ENCODE measurements at places on chromosomes 4 and X.
A peak's percentile ranks its signal among the peaks of the same experiment; 100 is the strongest.

DNA sequence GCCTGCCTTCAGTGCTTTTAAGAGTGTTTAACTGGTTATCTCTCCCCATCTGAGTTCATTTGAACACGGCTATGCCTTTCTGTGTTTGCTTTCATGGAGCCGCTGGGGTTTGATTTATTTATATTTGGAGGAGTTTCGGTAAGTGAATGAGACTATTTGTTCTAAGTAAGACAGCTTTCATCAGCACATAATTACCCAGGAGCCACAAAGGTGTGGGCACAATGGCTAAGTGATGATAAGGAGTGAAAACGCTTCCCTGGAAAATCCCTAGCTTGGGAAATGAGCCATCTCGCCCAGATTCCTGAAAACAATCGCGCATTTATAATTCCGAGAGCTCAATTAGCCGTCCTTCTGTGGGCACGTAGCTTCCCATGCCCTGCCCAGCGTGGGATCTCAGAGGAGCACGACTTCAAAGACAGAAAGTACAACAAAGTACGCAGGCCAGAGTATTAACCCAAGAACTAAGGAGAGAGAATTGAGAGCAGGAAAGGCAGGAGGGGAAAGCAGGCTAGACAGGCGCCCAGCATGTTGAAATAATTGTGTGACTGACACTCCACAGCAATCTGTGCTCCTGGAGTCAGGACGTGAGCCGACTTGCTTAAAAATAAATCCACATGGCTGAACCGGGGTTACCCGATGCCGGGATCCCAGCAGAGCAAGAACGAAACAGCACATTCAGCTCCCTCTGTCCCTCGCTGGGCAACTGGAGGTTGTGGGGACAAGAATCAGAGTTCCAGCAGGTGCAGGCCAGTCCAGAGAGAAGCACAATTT is 99.0 kb downstream of the DHRSX start:
- DNase-seq: peak; percentile 94

DNA sequence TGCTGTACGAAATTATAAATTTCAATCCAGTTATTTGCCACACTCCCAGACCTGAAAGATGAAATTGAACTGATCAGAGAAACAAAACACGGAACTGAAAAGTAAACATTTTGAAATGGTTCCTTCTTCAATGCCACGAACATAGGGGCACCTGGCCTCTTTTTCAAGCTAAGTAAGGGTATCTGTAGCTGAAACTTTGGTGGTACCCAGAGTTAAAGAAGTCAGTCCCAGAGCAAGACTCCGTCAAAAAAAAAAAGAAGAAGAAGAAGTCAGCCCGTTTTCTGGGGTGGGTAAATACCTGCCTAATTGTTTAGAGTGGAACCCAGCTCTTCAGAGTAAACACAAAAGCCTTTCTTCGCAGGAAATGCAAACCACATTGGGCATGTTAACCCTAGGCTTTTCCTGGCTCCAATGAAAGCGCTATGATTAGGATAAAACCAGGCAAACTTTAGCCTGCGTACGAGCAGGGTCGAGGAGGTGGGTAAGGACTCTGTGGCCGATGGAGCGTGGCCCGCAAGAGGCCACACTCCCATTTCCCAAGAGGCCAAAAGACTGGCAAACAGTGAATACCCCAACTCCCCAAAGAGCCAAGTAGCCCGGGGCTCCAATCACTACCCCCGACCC is 1.3 kb downstream of the ANTXR2 start:
- peak; percentile 16 for DNase-seq

- no peak for DNase-seq
Measured at GRCh38 chr4:169439244-169439643, 168.5 kb upstream of the SH3RF1 start.

DNA sequence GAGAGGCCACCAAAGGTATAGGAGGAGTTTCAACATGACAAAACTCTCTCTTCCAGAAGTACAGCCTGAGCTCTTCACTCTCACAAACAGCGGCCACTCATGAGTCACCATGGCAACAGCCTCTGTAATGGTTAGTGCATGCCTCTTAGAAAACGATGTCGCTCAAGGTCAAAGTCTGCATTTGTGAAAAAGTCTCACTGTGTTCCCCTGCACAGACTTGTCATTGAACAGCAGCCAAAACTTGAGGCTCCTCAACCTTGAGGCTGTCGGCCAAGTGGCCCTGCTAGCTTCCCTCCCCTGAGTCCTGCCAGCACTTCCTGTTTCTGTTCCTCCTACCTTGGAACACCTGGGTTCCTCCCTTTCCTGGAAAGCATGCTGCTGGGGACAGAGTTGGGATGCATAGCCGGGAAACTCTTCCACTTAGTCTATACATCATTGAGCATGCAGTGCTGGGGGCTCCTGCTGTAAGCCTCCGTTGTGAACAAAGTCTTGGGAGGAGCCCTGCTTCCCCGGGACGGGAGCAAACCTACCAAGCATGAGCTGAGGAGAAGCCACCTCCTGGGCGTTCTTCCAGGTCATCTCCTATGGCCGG is 66.6 kb downstream of the ING2 start:
- DNase-seq: peak; percentile 74

- DNase-seq: peak; percentile 34
Measured at GRCh38 chr4:39587881-39588280, 50.8 kb downstream of the SMIM14 start.

DNA sequence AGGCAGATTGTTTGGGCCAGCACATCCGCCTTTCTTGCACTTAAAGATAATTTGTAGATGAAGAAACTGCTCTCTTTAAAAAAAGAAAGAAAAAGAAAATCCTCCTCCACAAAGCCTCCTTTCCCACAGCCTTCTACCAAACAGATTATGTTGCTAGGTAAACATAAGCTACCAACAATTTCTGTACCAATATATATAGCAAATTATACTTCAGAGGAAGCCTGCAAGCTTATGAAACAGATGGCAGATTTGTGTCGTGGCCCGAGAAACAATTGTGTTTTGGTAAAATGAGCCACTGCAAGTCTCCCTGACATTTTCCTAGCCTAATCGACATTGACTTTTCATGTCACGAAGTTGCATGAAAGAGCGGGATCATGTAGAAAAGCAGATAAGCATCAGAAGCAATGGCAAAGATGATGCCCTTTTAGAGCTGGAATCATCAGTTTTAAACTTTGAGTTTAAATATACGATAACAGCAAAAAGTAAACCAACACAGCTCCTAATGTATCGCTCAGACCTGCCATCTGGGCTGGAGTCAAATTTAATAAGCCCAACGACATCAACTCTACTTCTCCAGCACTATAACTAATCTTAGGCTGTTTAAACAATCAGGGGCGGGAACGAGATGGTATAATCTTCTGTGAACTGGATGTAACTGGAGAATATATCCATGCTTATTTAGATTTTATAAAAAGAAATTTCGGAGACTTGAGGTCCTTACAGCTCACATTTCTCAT is 94.9 kb upstream of the PLAC1 start:
- DNase-seq: no peak

GRCh38 chr4:91837608-91838029 is 466.1 kb upstream of the GRID2 start:
- DNase-seq: peak; percentile 66

GRCh38 chr4:112854420-112854819 is 195.0 kb upstream of the ANK2 start:
- peak; percentile 13 for DNase-seq

DNA sequence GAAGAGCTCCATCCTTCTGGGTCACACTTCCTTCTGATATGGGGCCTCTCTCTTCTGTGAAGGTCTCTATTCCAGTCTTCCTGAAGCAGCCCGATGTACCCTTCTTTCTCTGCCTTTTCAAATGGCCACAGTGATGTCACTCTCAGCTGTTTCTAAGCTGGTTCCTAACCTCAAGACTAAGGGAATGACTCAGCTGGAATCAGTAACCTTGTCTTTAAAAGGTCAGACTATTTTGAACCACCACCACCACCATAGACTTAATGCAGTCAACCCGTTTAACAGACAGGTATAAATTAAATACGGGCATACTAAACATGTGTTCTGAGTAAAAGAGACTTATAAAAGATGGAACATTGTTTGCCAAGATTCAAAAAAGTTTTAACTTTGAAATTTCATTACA is 121.0 kb downstream of the PPA2 start:
- DNase-seq: no peak

DNA sequence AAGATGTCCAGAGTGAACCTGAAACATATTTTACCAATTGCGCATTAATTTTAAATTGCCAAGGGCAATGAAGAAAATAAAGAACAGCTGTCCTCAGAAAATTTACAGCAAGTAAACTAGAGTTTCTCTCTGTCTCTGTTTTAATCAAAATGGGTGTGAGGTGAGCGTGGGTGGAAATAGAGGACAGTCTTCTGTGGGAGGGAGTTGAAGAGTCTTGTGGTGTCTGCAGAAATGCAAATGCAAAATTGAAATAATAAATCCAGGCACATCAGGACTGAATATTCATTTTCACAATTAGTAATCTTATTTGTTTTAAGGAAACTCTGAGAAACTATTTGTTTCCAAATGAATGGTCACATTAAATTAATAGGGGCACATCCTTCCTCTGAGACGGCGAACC is 192.0 kb downstream of the ARHGAP10 start:
- no peak for DNase-seq

GRCh38 chrX:114905251-114905650 is 112.2 kb downstream of the IL13RA2 start:
- DNase-seq: peak; percentile 85

DNA sequence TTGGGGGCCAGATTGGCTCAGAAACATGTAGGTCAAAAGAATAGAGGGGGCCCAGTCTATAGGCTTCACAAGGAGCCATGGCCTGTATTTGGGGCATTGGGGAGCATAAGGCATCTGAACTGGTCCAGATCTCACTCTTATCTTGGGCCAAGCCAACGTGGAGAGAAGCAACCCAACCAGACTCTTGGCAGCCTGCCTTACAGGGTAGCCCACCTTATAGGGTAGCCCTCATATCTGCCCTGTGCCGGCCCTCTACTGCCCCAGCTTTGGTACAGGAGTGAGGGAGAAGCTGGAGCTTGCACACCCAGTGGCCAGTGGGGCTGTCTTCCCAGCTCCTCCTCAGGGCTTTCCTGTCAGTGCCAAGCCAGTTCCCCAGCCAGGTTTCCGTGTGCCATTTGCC is 142.2 kb downstream of the AMMECR1 start:
- DNase-seq: no peak

DNA sequence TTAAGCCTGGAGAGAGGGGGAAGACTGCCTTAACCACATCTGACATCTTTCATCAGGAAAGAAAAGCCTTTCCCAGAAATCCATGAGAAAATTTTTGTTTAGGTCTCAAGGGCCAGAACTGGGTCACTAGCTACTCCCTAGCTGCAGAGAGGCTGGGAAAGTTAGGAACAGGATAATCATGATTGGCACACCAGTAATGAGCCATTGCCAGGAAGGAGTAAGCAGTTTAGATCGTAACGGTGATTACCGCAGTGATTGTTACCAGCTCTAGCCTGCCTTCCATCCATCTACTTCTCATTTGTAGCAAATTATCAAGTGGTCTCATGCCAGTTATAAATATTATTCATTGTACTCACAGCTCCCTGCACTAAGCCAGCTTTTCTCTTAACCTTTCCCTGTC is 22.7 kb upstream of the STX18 start:
- no peak for DNase-seq

DNA sequence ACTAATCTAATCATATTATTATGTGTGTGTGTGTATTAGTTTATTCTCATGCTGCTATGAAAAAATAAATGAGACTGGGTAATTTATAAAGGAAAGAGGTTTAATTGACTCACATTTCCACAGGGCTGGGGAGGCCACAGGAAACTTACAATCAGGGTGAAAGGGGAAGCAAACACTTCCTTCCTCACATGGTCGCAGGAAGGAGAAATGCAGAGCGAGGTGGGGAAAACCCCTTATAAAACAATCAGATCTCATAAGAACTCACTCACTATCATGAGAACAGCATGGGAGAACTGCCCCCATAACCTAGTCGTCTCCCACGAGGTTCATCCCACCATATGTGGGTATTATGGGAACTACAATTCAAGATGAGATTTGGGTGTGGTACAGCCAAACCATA is 190.9 kb upstream of the TAPT1 start:
- no peak for DNase-seq

DNA sequence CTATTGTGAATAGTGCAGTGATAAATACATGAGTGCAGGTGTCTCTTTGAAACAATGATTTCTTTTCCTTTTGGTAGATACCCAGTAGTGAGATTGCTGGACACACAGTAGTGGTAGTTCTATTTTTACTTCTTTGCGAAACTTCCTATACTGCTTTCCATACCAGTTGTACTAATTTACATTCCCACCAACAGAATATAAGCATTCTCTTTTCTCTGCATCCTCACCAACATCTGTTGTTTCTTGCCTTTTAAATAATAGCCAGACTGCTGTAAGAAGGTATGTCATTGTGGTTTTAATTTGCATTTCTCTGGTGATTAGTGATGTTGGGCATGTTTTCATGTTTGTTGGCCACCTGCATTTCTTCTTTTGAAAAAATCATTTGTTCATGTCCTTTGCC is 105.9 kb downstream of the COL4A6 start:
- DNase-seq: no peak

- DNase-seq: peak; percentile 53
Measured at GRCh38 chr4:112038861-112039260, 106.4 kb upstream of the FAM241A start.

DNA sequence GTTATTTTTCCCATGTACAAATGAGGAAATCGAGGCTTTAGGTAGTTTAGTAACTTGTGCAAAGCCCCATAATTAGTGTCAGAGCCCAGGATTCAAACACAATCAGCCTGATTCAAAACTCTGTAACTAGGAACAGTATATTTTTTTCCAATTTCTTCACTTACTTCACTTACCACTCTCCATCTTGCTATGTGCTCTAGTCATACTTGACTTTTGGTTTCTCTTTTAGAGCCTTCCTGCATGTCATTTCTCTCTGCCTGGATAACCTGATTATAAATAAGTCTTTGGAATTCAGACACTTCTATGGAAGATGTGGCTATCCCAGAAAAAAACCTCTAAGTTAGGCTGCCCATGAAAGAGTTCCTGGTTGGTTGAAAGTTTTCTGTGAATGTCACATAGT is 22.2 kb downstream of the SATL1 start:
- no peak for DNase-seq

- DNase-seq: peak; percentile 31
Measured at GRCh38 chr4:41213625-41214135, 662 bp downstream of the APBB2 start.

DNA sequence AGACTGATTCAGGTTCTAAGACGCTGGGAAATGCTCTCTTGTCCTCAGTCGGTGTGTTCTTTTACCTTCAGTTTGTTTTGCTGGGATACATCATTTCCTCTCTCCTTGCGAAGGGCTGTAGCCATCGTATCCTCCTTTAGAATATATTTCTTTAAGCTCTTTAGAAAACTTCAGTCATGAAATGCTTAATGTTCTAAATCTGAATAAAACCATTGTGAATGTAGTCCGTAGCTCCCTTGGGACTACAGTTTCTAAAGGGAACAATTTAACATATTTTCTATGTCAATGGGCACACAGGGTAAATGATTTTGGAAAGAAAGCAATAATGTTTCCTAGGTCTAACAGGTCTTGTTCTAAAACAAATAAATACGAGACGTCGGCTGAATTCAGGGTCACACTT is 40.6 kb downstream of the STOX2 start:
- DNase-seq: no peak

GRCh38 chrX:13420545-13421183 is 100.8 kb upstream of the ATXN3L start:
- DNase-seq: peak; percentile 17
